Stimulated activated CD8-positive, alpha-beta memory T cell treated with anti-CD3 and anti-CD28 coated beads, Interleukin-4, amount 100 ng/mL, for 24 hours (primary cell): ENCODE measurements at places on chromosomes 3 and 15.
A peak's percentile ranks its signal among the peaks of the same experiment; 100 is the strongest.

GRCh38 chr3:170358042-170359010 is 811 bp downstream of the SKIL start:
- peak; percentile 61 for DNase-seq

- DNase-seq, result no peak
Observed at GRCh38 chr3:116039651-116039985, 405.7 kb downstream of the LSAMP start.

DNA sequence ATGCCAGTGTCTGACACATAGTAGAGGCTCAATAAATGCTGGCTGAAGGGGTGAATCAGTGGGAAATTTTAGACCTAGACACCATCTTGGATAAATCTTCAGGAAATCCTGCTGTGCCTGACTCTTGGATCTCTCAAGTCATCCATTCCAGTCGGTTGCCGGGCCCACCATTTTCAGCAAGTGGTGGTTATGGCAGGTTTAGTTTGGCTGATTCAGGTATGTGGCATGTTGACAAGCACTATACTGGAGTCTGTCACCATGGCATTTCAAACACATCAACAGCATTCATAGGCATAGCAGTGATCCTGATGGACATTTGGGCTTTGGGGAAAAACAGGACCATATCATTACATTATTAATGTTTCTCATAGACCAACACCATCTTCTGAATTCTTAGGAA is 25.7 kb upstream of the APH1B start:
- DNase-seq, result no peak

- DNase-seq, result no peak
Observed at GRCh38 chr3:8279476-8279875, 222.1 kb upstream of the LMCD1 start.

DNA sequence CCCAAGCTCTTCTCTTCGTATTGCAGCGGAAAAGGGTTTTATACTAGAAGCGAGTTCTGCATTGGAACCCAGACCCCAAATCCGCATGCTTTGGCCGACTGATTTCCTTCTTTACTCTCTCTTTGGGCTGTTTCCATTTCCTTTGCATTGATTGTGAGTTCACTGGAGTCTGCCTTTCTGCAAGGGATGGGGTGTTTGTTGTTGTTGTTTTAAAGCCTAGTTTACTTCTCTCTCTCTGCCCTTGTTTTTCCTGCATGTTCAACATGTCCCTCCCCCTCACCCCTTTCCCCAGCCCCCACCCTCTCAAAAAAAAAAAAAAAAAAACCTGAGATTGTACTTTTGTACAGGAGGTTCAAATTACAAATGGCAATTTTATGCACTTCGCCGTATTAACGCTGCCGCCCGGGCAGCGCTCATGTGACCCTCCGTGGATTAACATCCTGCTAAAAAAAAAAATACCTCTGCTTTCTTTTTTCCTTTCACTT is 2.2 kb downstream of the NR2F2 start:
- no peak for DNase-seq

DNA sequence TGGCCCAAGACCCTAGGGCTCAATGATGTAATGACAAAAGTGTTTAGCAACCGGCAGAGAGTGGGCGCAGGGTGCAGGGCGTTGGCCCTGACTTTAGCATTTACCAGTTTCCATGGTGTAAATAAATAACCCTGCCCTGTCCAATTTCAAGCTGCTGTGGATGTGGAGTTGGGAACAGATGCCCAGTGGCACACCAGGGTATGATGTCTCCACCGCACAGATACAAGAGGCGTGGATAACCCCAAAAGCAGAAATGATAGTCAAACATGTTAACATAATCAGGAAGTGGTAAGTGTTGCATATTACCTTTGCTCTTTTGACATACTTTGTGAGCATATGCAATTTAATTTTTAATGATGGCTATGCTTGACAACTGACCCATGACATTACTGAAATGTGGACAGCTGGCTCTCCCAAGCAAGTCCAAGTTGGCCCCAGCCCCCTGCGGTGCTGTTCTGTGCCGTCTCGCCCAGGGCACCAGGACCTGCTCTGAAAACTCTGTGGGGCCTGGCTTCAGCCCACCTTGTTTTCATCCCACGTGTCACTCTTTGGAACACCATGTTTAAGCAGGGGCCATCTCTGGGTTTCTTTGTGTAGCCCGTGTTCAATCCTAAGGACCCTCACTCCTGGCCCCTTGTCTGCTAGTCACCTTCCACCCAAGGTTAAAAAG is 10.8 kb upstream of the ANPEP start:
- no peak for DNase-seq

DNA sequence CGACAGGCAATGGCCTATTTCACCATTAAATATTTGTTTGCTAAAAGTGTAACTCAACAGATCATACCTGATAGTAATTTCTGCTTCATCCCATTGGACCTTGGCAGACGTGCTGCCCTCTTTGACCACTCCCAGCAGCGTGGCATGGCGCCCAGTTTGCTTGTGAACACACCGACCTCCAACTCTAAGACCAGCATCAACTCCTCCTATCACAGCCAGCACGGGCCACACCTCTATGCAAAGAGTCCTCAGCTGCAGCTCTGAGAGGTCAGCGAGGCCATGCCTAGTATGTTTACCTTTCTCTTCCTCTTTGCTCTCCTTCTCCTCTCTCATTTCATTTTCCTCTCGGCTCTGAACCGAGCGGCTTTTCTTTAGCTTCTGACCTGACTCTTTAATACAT is 80.6 kb downstream of the FBXL22 start:
- DNase-seq, result no peak

DNA sequence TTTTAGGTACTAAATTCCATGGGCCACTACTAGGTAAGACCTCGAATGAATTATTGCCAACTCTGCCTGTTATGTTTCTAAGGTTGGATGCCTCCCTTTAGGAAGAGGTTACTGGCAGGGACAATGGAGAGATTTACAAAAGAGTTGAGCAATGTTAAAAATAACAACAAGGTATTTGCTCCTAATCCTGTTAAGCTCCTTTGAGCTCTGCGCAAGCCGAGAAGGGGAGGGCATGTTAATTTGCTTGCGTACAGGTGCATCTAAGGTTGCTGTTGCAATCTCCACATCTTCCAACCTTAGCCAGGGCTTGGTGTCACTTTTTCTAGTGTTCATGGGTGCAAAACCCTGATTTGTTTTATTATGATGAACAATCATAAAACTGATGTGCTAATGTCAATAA is 161.5 kb upstream of the TPM1 start:
- no peak for DNase-seq

GRCh38 chr15:99021694-99022093 is 14.1 kb upstream of the PGPEP1L start:
- DNase-seq, result no peak

DNA sequence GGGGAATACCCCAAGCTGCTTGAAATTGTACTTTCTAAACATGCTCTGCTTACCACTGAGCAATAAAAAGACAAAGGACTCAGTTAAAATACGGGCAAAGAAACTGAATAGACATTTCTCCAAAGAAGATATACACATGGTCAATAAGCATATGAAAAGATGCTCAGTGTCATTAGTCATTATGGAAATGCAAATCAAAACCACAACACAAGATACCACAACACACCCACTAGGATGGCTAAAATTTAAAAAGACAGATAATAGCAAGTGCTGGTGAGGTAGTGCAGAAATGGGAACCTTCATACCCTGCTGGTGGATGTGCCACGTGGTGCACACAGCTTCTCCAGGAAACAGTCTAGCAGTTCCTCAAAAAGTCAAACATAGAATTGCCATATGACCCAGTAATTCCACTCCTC is 21.3 kb downstream of the LRIG1 start:
- no peak for DNase-seq

DNA sequence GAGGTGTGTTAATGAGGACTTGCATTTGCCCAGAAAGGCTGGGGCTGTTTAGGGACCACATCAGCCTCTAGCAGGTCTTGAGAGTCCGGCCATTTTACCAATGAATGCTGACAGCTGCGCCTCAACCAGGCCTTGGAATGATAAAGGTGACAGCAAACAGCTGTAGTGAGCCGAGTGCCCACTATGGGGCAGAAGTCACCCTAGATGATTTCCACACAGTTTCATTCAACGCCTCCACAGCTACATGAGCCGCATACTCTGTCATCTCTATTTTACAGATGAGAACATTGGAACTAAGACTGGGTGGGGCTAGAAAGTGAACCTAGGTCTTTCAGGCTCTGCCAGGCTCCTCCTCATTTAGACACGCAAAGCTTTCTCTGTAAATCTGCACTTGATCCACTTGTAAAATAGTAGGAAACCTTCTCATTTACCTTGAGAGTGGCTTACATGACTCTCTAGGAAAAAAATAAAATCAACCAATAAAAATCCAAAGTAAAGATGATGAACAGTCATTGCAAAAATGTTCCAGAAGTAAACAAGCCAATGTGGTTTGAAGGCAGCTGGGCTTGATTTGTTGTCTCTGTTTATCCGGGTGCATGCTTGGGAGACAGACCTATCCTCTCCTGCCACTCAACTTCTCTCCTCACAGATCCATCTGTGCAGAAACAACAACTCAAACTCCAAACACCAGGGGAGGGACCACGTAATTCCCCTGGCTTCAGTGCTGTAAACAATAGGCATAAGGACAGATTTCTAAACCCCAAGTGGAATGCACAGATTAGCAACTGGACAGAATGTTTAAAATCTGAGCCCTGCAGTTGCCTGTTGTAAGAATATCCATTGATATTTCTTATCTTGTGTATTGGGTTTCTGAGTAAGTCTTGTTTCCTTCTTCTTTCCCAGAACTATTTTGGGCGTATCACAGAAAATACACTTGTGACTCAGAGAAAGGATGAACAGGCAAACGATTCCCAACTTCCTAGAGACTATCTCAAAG is 31.5 kb upstream of the LDHAL6B start:
- DNase-seq, result peak; percentile 11

GRCh38 chr3:69423463-69424155 is 37.7 kb upstream of the FRMD4B start:
- DNase-seq, result no peak

GRCh38 chr3:30984855-30985749 is 90.6 kb upstream of the GADL1 start:
- DNase-seq, result no peak

GRCh38 chr15:65146438-65146837 is 12.8 kb upstream of the PDCD7 start:
- no peak for DNase-seq

DNA sequence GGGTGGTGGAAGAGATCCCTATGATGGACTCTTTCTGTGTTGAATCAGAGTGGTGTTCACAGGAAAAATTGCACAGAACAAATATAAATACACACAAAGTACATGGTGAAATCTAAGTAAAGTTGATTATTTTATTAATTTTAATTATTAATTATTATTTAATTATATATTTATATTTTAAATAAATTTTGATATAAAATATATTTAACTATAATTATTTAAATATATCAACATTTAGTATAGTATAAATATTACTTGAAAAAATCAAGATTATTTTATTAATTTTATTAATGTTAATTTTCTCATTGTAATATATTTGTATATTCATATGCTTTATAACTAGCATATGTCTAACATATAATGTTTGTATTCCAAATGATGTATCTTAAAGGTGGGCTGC is 11.3 kb upstream of the ATP10A start:
- DNase-seq, result no peak

DNA sequence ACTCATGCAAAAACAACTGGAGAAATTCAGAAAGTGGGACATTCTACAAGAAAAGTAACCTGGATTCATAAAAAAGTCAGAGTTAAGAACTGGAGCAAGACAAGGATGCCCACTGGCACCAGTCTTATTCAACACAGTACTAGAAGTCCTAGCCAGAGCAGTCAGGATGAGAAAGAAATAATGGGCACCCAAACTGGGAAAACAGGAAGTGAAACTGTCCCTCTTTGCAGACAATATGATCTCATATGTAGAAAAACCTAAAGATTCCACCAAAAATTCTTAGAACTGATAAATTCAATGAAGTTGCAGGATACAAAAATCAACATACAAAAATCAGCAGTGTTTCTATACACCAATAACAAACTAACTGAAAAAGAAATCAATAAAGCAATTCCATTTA is 37.4 kb downstream of the TXNRD3 start:
- DNase-seq, result no peak
